ENCODE measurements at places on chromosomes 4 and X.
A peak's percentile ranks its signal among the peaks of the same experiment; 100 is the strongest.

GRCh38 chr4:29276150-29276549 is 1444.0 kb upstream of the PCDH7 start:
- DNase-seq = no peak

DNA sequence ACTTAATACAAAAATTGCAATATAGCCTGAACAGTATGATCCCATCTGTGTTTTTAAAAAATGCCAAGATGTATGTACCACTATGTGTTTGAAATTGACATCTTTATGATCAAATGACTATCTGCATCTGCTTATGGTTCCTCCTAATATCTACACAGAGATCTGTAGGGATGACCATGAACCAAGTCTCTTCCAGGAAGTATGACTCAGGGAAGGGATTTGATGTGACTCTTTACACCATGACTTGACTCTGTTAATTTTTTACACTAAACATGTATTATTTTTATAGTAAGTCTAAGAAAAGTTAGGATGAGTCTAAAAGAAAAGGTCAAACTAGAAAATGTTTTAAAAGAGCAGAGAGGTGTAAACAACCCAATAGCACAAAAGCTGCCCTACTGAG is 164.0 kb downstream of the SH3KBP1 start:
- DNase-seq = peak; percentile 2

DNA sequence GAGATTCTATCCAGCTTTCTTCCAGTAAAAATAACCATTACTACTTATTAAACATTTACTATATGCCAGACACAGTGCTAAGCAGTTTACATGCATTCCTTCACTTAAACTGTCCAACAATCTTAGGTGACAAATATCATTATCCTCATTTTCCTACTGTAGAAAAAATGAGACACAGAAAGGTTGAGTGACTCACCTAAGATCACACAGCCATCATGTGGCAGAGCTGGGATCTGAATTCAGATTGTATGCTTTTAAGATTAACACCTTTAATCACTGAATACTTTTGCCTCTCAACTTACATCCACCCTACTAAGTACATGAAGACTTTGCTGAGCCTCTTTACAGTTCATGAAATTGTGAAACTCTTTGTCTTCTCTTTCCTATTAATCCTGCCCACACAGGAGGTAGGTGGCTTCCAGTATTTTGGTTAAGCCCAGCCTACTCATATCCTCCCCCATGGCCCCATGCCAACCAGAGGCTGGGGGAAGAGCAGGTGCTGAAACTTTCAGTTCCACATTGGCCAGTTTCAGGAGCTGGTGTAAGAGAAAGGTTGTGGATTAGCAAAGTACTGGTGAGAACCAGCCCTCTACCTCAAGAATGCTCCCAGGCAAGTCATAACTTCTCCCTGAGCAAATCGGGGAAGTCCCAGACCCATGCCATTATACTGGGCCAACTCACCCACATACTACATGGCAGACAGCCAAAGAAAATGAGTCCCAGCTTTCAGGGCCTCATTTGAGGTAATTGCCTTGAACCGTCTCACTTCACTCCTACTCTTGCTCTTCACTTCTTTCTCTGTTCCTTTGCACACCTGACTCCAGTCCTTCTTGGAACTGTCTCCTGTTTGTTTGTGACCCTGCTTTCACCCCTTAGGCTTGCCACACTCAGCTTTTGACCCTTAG is 211.1 kb downstream of the GUCY2F start:
- peak; percentile 28 for DNase-seq

- DNase-seq = no peak
These were observed 6.3 kb downstream of the DCHS2 start for GRCh38 chr4:154485127-154485773.

GRCh38 chr4:7029212-7029611 is 14.0 kb upstream of the TADA2B start:
- no peak for DNase-seq

GRCh38 chr4:96194993-96195392 is 355.1 kb downstream of the PDHA2 start:
- no peak for DNase-seq

DNA sequence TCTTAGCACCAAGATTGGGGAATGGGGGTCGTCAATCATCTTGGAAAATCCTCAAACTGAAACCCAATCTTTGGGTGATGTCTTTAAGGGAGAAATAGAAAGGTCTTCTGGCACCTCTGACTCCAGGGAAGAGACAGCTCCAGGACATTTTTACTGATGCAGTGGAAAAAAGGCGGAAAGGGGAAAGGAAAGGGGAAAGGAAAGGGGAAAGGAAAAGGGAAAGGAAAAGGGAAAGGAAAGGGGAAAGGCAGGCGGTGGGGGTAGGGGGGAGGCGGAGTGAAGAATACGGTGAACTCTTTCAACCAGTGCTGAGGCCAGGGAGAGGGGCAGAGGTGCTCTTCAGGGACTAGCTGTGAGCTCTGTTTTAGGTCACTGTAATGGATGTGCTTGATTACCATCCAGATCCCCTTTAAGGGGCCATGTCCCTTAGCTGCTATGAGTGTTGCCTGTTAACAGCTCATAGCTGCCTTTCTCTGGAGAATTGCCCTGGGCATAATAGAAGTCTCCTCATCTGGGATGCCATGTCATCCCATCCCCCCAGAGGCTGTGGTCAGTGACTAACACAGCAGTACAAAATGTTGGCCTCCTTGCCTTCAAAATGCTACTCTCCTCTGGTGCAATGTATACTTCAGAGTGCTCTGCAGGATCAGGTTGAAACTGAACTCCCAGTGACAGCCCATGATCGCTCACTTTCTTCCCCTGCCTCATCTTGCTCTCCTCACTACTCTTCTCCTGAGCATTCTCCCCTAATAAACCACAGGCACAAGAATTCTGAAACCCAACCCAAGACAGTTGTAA is 92.4 kb upstream of the AP1S2 start:
- peak; percentile 87 for DNase-seq

GRCh38 chr4:3872834-3873313 is 106.7 kb downstream of the ADRA2C start:
- DNase-seq = no peak

GRCh38 chrX:134244043-134244442 is 7.1 kb downstream of the CCDC160 start:
- DNase-seq = no peak

- no peak for DNase-seq
These were observed 132.5 kb upstream of the HTR2C start for GRCh38 chrX:114451397-114451796.

- no peak for DNase-seq
These were observed 481.3 kb upstream of the ADGRL3 start for GRCh38 chr4:60718874-60719273.

GRCh38 chrX:17680732-17681413 is 56.4 kb upstream of the SCML1 start:
- no peak for DNase-seq

DNA sequence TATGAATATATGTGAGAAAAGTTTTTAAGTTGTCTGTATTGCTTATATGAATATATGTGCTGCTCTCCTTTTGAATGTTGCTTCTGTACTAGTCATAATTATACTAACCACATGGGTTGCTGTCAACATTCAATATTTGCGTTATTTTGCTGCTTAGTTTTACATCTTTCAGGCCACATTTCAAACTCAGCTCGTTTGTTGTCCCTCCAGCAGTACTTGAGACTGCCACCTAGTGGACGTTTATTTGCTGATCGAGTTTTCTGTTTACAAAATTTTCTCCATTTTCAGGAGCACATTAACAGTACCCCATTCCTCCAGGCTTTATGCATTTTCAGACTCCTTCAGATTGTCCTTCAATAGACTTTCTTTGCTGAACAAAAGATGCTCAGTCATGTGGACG is 75.8 kb downstream of the NUDT11 start:
- DNase-seq = peak; percentile 30

GRCh38 chrX:65502618-65503017 is 32.0 kb downstream of the LAS1L start:
- DNase-seq = no peak

GRCh38 chrX:16212436-16212835 is 45.2 kb downstream of the MAGEB17 start:
- peak; percentile 7 for DNase-seq

- DNase-seq = peak; percentile 35
These were observed 109.9 kb upstream of the NAP1L5 start for GRCh38 chr4:88807499-88807898.

GRCh38 chrX:37726346-37726745 is 40.8 kb downstream of the XK start:
- no peak for DNase-seq

GRCh38 chrX:153547195-153547594 is 29.8 kb downstream of the ATP2B3 start:
- DNase-seq = no peak

- no peak for DNase-seq
These were observed 68.4 kb downstream of the RAPGEF2 start for GRCh38 chr4:159171287-159171686.

DNA sequence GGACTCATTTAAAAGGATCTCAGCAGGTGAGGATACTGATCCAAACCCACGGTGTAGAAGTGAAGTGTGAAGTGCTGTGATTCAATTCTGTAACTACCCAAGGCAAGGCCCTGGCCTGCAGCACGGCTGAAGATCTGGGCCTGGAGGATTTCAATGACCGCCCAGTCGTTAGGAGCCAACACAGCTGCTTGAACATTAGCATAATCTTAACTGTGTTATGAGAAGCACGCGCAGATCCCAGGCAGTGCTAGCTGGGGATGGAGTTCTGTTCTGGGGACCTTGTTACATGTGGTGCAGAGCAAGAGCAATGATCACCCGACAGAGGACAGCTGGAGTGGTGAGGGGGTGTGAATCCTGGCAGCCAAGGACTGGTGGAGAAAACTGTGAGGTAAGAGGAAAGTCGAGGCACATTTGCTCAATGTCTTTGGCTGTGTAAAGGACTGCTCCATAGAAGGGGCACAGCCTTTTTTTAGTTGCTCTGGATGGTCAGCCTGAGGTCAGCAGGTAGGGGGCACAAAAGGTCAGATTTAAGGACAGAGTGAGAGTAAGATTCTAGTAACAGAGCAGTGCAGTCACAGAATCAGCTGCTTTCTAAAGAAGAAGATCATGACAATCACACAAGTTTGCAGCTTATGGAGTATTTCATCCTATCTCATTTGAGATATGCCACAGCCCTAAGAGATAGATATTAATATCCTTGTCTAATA is 181.8 kb downstream of the DCLK2 start:
- DNase-seq = no peak

GRCh38 chrX:149120459-149120858 is 384.6 kb downstream of the IDS start:
- DNase-seq = no peak

- peak; percentile 55 for DNase-seq
These were observed 36.7 kb upstream of the SORCS2 start for GRCh38 chr4:7155590-7156071.

GRCh38 chr4:112664611-112665010 is 27.7 kb downstream of the LARP7 start:
- DNase-seq = no peak

DNA sequence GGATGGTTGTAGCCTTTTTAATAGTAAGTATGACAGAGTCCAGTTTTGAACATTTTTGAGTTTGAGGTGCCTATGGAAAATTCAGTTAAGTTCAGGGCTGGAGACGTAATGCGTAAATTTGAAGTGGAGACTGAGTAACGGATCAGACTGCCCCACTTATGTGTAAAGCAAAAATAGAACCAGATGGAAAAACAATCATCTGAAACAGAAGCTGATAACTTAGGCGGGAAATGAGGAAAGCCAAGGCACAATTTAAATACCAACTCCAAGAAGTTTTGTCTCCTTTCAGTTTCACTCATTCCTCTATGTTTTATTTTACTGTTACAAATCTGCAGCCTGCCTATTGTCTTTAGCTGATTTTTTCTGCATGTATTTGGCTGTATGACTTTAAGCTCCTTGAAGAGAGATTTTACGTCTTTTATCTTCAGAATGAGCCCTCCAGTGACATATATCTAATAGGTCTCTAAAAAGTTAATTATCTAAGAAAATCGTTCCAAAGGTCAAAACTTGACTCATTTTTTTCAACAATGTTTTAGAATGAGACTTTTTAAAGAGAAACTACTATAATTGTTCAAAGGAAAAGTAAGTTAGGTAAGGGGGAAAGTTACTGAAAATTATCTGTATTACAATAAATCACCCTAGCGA is 1.1 kb downstream of the SGCB start:
- peak; percentile 16 for DNase-seq

DNA sequence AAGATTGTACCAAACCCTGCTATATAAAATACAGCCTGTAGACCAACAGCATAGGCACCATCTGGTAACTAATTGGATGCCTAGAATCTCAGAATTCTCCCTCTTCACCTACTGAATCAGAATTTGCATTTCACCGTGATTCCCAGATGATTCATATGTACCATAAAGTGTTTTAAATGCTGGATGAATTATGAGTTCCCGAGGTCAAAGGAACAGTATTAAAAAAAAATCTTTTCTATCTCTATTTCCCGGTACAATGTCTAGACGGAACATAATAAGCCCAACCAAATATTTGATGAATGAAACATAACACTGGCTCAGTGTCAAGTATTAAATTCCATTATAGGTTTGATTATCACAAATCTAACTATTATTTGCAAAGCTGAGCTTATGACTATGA is 280.0 kb downstream of the ANKRD50 start:
- DNase-seq = peak; percentile 91

- DNase-seq = no peak
These were observed 516.0 kb downstream of the CCSER1 start for GRCh38 chr4:90643156-90643555.

DNA sequence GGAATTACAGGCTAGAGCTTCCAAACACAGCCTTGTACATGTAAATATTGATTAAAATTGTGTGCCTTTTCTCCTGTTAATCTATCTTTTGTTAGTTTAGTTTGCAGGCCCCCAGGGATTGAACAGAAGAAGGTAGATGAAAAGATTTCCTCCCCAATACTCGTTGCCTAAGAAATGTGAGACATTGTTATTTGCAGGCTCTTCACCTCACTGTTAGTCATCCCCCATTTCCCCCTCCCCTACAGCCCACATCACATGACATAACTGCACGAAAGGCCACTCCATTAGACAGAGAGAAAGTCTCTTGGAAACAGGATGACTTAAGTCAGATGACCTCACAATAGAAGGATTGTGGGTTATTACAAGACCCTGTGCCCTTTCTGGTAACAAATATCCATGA is 13.3 kb upstream of the MID1 start:
- DNase-seq = peak; percentile 85

DNA sequence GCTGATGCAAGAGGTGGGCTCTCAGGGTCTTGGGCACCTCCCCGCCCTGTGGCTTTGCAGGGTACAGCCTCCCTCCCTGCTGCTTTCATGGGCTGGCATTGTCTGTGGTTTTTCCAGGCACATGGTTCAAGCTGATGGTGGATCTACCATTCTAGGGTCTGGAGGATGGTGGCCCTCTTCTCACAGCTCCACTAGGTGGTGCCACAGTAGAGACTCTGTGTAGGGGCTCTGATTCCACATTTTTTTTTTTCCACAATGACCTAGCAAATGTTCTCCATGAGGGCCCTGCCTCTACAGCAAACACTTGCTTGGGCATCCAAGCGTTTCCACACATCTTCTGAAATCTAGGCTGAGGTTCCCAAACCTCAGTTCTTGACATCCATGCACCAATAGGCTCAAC is 657.9 kb upstream of the CT83 start:
- DNase-seq = no peak

- DNase-seq = no peak
These were observed 295.4 kb downstream of the BCOR start for GRCh38 chrX:39802354-39802753.

DNA sequence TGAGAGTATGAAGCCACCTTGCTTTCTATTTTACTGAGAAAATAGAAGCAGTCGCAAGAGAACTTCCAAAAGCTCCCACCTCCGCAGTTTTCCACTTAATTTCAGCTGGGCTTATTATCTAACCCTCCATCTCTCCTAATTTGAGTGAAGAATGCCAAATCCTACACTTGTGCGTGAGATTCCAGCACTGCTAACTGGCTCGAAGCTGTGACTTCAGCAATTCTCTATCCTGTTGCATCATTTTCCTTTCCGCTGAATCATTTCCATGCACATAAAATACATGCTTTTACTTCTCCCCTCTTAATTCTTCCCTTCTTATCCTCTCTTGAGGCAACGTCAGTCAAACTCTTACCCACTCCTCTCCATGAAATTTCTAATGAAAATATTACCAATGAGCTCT is 189.5 kb downstream of the GASK1B start:
- DNase-seq = peak; percentile 8

All from fibroblast of skin of abdomen (primary cell).